Tongue (tissue), 3 donors: ENCODE measurements at places on chromosomes 16 and 17. TPM values are rescaled to one million over a fixed set of nuclear protein-coding genes. Genes with fewer than 3 reads are reported as not detected.

Gene LGALS9
- 7.3 TPM for total RNA-seq

GRCh38 chr17:18261146-18261515 lies 669 bp downstream of the MIEF2 start:
- peak; percentile 21 for DNase-seq

- no peak for DNase-seq
Measured at GRCh38 chr16:13779676-13780075, 140.3 kb upstream of the ERCC4 start.

Gene YBX2
- total RNA-seq: 0.51 TPM

GRCh38 chr16:82345318-82345717 lies 175.3 kb upstream of the MPHOSPH6 start:
- DNase-seq: no peak

- DNase-seq: no peak
Measured at GRCh38 chr17:66665194-66665593, 169.7 kb upstream of the CACNG5 start.

Gene RAPGEFL1
- total RNA-seq: 48.0 TPM

DNA sequence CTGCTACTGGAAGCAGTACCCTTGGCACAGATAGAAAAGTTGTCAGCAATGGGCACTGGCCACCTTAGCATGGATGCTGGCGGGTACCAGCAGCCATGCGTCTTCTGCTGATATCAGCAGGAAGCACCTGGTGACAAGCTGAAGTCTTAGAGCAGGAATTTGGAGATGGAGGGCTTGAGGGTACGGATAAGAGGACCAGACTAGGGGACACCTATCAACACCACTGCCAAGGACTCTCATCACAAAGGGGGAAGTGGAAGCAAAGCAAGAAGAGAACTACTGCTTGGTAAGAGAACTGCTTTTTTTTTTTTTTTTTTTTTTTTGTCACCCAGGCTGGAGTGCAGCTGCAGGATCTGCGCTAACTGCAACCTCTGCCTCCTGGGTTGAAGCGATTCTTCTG lies 35.4 kb upstream of the LYRM9 start:
- no peak for DNase-seq

DNA sequence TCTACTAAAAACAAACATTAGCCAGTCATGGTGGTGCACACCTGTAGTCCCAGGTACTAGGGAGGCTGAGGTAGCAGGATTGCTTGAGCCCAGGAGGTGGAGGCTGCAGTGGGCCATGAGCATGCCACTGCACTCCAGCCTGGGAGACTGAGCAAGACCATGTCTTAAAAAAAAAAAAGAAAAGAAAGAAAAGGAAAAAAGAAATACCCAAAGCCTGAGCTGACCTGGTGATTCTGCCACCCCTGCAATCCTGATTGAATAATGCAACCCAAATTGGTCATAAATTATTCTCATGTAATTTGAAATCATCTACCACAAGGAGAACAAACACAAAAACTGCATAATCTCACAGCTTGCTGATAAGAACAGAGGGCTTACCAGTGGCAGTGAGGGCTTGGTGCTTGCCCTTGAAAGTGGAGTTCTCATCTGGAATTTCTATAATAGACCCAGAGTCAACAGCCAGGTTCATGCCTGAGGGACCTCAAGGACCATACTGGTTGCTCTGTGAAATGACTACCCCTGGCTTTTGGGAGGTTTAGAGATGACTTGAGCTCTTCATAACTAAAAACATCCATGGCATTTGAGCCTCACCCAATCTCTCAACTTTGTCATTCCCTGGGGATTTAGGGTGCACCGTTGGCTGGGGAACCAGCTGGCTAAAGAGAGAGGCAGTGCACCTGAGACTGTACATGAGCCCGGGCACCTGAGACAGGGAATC lies 35.4 kb upstream of the TMC5 start:
- no peak for DNase-seq

Gene NRN1L
- total RNA-seq: not detected

Gene METTL2A
- total RNA-seq: 27.4 TPM

GRCh38 chr16:10770907-10771306 lies 27.3 kb downstream of the NUBP1 start:
- no peak for DNase-seq

Gene KRT23
- total RNA-seq: 26.3 TPM

Gene ITGA2B
- total RNA-seq: 3.8 TPM

- no peak for DNase-seq
Measured at GRCh38 chr16:87421003-87421912, 29.1 kb downstream of the MAP1LC3B start.

DNA sequence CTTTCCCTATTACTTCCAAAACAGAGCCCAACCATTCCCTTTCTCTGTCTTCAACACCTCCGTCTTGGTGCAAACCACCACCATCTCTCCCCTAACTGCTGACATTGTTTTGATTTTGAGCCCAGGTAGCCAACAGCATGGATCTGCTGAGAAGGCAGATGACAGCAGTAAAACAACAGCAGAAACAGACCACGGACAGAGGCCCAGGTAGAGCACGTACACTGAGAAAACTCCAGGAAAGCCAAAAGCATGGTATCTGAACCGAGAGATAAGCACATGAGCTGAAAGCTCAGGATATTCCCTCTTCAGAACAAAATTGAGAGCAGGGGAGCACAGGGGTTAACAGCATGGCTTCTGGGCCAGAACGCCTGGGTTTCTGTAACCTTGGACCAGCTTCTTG lies 18.9 kb upstream of the MAP3K14 start:
- no peak for DNase-seq

- peak; percentile 56 for DNase-seq
Measured at GRCh38 chr17:47204722-47205418, 4.3 kb upstream of the MYL4 start.

Gene TPSAB1
- total RNA-seq: 4.5 TPM

DNA sequence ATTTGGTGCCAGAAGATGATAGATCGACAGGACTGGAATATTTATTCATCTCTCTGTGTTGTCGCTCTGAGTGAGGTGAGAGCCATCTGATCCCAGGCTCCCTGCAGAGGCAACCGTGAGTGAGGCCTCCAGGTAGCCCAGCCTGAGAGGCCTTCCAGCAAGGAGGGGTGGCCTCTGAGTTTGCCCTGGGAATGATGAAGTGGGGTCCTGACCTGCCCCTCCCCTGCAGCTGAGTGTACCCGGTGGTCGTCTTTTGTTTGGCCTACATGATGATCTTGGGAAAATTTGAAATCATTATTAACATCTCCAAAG lies 86.4 kb downstream of the CBLN1 start:
- DNase-seq: no peak

Gene CCL5
- 3.5 TPM for total RNA-seq

DNA sequence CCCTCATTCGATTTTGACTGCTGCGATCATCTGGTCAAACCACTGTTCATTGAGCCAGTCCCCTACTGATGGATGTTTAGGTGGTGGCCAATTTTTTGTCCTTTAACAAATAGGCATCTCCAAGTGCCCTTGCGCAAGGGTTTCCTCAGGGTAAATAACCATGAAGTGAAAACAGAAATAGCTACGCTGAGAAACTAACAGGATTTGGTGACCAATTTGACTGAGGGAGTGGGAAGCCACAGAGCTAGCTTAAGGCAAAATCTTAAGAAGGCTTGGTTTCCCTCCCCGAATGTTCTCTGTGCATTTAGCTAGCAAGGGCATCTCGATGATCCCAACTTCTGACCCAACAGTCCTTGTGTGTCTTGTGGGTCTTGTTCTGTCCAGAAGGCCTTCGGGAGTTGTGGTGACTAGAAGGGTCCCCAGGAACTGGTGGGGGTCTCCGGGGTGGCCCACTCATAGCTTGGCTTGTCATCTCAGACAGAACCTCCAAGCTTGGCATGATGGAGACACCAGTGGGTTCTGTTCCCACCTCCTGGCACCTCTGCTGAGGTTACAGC lies 117.2 kb downstream of the SOCS1 start:
- no peak for DNase-seq

- DNase-seq: no peak
Measured at GRCh38 chr16:71360378-71360777, 1.9 kb downstream of the CALB2 start.

DNA sequence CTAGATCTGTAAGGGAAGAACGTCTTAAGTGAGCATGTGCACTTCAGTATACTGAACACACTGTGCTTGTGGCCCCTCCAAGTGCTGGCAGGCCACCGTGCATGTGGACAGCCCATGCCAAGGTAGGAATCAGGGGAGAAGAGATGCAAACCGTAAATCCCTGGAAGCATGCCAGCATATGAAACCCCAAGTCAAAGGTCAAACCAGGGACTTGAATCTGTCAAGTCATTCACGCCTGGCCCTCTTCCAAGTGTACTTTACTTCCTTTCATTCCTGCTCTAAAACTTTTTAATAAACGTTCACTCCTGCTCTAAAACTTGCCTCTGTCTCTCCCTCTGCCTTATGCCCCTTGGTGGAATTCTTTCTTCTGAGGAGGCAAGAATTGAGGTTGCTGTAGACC lies 2.8 kb upstream of the ATXN2L start:
- no peak for DNase-seq

- no peak for DNase-seq
Measured at GRCh38 chr17:50212121-50212843, 10.9 kb upstream of the COL1A1 start.

Gene GSG1L
- 1.4 TPM for total RNA-seq

- DNase-seq: no peak
Measured at GRCh38 chr16:49024896-49025295, 256.7 kb downstream of the CBLN1 start.

Gene EVI2B
- 1.2 TPM for total RNA-seq

Gene NEUROD2
- not detected for total RNA-seq

GRCh38 chr17:79715943-79716797 lies 14.6 kb upstream of the ENPP7 start:
- DNase-seq: no peak

Gene CORO6
- 62.7 TPM for total RNA-seq

GRCh38 chr16:85913688-85914422 lies 14.9 kb downstream of the IRF8 start:
- no peak for DNase-seq

Gene GNAO1
- 3.9 TPM for total RNA-seq

DNA sequence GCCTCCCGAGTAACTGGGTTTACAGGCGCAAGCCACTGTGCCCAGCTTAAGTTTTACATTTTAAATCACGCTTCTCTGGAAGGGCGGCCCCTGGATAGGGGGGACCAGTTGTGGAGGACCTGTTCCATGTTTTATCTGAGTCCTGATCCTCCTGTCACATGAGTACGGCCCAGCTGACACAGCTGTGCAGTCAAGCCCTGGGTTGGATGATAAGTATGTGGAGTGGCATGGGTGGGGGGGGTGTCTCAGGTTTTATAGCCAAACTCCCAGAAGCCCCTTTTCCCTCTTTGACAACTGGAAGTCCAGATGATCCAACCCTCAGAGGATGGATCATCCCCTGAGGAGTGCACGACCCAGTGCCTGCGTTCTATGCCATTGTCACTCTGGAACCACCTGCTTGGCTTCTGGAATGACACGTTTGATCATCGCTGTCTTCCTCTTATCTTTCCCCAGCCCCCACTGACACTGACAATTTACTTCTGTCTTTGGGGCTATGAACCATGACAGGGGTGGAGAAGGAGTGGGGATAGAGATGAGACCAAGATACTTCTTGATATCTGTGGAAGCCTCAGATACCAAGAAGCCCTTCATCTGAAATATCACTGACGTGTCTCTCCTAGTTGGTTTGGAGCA lies 191.2 kb downstream of the MSI2 start:
- peak; percentile 65 for DNase-seq

DNA sequence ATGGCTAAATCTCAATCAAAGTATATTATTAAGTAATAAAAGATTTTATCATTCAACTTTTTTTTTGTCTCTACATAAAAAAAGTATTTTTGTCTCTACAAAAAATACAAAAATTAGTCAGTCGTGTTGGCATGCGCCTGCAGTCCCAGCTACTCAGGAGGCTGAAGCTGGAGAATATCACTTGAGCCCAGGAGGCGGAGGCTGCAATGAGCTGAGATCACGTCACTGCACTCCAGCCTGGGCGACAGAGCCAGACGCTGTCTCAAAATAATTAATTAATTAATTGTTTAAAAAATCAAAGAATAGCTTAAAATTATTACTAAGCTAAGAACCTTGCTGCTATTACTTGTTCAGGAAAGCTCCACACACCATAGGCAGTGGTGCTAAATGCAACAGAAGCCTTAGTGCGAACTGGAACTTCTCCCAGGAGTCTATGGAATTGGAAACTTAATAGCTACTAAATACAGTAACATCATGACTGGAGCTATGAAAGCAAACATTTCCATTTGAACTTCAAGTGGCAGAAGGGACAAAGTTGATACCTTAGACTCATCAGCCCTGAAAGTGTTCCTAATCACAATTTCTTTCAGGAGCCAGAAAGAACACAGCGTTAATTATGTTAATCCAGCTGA lies 22.6 kb downstream of the ADCY9 start:
- peak; percentile 74 for DNase-seq

Gene KCNJ12
- total RNA-seq: 34.0 TPM

Gene FAM20A
- 6.5 TPM for total RNA-seq

GRCh38 chr17:48597778-48598631 lies 4.4 kb upstream of the HOXB5 start:
- no peak for DNase-seq

DNA sequence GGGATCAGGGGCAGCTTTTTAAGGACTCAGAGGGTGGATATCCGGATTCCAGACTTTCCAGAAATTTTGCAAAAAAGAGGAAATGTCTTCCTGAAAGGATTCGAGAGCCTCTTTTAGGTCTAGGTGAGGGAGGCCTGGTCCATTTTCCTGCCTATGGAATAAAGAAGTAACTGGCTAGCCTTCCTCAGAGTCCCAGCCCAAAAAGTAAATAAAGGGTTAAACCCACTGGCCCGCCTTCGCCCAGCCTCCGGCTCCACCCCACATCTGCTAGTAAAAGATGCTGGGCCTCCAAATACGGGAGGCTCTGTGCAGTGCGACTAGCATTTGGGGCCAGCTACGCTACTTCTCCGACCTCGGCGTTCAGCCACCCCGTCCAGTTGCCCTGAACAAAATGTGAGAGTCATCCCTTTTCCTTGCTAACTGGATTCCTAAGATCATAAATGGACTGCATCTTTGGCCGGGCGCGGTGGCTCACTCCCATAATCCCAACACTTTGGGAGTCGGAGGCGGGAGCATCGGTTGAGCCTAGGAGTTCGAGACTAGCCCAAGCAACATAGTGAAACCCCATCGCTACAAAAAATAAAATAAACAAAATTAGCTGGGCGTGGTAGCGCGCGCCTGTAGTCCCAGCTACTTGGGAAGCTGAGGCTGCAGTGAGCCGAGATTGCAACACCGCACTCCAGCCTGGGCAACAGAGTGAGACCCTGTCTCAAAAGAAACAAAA lies 824 bp upstream of the MPP2 start:
- peak; percentile 90 for DNase-seq
